ENCODE measurements at places on chromosomes 11 and 22.

DNA sequence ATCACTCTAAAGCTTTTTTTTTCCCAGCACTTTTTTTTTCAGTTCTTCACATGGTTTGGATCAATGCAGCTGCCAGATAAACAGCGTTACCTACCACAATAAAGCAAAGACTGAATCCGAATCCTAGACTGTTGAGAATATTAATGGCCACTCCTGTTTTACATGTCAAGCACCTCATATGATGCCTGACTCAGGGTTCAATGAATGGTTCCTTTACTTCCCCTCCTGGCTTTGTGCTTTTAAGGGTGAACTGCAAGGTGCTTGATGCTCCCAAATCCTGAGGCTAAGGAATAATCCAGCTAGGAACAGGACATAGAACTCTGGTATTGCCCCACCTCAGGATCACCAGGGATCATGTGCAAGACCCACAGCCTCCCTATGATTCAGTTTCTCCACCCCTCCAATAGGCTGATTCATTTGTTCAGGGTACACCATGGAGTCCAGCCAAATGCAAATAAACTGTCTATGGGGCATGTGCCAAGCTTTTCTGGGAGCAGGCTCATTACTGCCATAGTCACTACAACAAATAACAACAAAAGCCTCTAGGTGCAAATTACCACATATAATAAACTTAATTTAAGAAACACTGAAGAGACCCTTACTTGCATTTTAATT lies 104.3 kb downstream of the GAB2 start:
- peak; percentile 61 for DNase-seq

DNA sequence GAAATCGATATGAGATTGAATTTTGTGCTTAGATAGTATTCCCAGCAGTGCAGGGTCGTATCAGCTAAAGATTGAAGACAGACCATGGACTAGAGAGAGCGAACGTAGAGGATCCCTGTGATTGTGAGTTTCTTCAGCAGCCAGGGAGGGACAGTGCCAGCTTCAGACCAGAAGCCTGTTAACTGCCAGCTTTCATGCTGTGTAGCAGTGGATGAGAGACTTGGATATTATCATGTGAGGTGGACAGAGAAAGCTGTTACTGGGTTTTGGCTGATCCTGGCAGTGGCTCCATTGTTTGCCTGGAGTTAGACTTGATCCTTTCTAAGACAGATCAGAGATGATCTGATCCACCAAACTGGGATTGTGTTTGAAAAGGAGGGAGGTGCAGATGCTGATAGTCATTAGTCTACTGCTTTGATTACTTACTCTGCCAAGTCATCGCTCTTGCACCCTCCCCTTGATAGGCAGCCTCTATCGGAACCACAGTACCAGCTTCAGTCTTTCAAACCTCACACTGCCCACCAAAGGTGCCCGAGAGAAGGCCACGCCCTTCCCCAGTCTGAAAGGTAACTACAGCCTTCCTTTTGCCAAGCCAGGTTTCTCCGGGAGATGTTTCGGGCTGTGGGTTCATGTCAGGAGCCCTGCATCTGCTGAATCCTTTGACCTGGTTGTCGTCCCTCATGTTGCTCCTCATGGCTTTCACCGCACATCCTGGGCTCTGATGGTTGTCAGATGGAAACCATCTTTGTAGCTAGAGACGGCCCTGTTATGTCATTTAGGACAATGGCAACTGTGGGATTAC lies 16.2 kb downstream of the MADD start:
- no peak for DNase-seq

- no peak for DNase-seq
These were observed 7.4 kb downstream of the AIFM3 start for GRCh38 chr22:20974336-20974955.

GRCh38 chr22:41300661-41301060 lies 664 bp upstream of the ZC3H7B start:
- DNase-seq: no peak

DNA sequence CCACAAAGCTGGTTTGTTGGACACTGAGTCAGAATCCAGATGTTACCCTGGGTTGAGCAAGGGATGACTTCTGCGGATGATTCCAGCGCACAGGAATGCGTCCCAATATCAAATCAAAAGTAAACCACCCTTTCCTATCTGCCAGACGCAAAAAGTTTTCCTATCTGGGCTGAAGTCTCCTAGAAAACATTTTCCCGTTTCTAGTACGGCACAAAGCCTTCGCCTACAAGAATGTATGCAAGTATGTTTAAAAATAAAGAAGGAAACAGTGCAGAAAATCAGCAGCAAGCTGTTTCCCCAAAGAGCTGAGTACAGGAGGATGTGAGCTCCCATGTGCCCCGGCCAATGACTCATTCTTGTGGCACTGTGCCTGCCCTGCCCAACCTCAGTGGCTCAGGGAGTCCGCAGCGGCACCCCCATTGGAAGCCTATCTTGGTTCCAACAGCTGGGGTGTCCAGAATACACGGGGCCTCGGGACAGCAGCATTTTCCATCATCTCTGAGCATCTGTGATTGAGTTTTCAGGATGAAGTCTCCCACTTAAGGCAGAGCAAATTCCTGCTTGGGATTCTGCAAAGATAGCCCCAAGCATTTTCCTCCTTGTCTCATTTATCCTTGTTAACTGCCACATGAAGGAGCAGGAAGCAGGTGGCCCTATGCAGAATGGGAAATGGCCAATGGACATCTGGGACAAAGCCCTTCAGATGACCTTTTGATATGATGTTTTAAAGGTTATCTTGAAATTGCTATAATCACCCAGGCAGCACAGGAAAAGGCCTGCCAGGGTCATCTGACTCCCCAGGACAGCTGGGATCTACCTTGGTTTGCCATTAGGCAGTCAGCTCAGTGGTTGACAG lies 17.5 kb downstream of the KCNJ5 start:
- no peak for DNase-seq

DNA sequence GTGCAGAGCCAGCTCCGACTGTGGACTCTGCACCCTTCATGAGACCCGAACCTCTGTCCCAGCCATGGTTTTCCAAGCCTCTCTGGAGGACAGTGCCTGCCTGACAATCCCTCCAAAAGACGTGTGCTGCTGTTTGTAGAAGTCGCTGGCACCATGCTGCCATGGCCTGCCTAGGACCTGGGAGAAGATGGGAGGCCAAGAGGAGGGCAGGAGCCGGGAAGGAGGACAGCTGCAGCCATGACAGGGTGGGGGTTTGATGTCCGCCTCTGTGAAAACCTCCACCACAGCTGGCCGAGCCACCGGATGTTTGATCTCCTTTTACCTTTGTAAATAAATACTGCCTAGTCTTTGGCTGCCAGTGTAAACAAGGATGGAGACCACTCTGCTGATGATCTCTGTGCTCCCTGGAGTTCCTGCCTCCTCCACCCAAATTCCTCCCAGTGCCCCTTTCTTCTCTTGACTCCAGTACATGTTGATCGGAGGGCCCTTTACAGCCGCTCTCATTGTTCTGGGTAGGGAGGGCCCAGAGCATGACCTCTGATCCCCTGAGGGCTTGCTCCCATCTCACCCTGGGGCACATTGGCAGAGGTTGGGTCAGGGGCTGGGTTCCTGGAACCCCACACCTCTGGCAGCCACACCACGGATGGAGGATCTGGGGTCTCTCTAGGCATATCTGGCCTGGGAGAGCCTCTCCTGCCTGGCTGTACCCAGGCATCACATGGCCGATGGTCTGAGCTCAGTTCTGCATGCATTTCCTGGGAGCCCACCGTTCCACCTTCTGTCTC lies 66.9 kb downstream of the BCR start:
- DNase-seq: no peak

All from NCI-H446 treated with DMSO at 0.1 percent for 48 hours (cell line).